NK-92 treated with Interleukin-12 subunit alpha and Interleukin-12 subunit beta, amount 100 ng/mL, for 24 hours (cell line): ENCODE measurements at places on chromosomes 13 and 19.

- no peak for DNase-seq
Observed at GRCh38 chr19:33640773-33641172, 19.0 kb downstream of the CHST8 start.

DNA sequence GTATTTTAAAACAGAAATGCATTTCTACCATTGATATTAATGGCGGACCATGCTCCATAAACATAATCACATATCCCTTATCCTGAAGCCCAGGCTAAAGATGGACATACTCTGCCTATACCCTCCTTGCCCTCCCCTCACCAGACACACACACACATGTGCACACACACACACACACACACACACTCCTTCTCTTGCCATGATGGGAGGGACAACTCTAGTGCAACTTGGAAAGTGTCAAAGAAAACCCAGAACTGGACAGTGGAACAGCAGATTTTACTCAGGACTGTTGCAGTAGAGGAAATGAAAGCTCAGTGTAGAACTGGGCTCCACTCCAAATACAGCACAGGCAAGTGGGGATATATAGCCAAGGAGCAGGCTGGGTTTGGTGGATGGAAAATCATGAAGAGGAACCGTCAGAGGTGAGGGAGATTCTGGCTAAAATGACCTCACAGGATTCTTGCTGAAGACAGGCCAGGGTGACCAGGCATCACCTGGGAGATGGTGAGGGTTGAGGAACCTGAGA is 40.8 kb downstream of the TNFRSF19 start:
- DNase-seq: no peak

DNA sequence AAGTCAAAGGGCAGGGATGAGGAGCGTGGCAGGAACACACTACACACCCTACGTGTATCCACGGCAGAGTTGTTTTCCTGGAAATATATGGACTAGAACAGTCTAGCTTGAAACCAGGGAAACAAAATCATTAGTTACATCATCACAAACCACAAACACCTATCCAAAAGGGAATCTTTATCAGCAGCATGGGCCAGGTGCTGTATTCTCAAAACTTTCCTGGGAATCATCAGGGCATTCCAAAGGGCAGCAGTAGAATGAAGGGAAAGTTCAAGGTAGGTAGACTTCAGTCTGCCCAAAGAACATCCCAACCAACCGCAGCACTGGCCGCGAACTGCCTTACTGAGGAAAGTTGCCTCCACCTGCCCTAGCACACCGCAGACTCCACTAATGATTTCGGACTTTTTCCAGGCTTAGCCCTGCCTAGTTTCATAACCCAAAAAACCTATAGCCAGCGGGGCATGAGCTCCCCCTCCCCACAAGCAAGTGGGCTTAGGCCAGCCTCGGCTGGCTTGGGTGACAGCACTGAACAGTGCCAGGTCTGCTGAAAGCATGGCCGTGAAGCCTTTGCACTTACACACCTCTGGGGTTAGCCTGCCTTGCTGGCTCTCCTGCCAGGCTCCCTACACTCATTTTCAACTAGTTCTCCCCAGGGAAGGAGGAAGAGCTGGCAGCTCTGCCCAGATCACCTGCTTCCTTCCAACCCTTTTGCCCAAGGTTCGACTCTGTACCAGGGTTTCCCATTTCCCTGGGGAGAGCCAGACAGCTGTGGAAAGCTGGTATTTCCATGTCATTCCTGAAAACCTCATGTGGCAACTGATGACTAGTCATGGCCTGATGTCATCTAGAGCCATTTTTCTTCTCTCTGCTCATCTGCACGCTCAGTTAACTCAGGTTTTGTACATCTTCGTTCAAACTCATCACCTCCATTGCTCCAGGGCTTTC is 77.3 kb upstream of the UBAC2 start:
- no peak for DNase-seq

GRCh38 chr13:98372876-98373275 is 195.8 kb upstream of the RNF113B start:
- no peak for DNase-seq

DNA sequence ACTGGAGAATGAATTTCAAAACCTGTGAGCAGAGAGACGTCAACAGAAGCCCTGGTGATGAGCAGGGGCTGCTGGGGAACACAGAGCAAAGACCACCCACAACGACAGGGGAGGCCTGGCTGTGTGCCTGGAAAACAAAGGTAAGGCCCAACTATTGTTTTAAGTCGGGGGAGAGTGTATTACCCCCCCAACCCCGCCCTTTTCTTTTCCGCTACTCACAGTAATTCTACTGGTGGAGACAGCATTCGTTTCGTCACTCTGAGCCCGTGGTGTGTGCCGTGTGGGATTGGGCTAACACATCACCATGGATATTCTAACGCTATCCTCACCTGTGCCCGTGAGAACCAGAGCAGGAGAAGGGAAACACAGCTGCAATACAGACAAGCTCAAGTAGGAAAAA is 18.6 kb upstream of the ADPRHL1 start:
- DNase-seq: no peak

GRCh38 chr13:73324842-73325722 is 266.3 kb downstream of the KLF5 start:
- no peak for DNase-seq

DNA sequence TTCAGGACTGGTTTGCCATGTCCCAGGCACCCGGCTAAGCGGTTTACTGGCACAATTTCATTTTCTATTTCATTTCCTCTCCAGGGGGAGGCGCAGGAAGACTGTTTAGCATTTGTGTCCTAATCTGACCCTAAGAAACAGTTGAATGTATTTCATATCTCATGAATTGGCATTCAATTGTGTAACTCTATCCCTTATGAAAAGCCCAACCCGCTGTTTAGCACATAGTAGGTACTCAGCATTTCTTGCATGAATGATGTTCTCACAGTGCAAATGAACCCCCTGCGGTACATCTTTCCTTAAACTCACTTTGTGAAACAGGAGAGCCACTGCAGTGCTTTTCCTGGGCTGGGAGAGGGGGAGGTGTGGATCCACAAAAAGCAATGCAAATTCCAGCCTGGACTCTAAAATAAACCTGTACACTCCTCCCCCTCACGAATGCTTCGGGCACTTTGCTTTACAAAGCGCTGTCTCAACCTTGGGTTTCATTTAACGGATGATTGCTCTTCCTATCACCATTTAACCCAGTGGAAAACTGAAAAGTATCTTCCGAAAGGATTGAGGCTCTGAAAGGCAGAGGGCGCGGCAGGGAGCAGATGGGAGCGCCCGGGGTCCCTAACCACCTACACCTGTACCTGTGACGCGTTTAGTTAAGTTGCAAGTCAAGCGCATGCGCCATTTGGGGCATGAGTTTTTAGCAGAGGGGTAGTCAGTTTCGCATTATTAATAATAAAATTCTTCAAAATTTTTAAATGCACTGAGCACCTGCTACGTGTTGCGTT is 1.2 kb upstream of the EEF2 start:
- DNase-seq: peak; percentile 24

DNA sequence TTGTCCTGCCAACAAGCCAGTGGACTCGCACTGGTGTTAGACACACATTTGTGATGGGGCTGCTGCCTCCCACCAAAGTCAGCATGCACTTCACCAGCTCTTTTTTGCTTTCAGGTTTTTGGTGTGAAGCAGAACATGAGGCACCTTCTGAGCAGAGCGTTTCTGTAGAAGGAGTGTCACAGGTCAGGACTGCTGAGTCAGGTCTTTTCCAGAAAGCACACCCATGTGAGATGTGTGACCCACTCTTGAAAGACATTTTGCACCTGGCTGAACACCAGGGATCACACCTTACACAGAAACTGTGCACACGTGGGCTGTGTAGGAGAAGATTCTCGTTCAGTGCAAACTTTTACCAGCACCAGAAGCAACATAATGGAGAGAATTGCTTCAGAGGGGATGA is 4.8 kb downstream of the ZNF304 start:
- DNase-seq: no peak

DNA sequence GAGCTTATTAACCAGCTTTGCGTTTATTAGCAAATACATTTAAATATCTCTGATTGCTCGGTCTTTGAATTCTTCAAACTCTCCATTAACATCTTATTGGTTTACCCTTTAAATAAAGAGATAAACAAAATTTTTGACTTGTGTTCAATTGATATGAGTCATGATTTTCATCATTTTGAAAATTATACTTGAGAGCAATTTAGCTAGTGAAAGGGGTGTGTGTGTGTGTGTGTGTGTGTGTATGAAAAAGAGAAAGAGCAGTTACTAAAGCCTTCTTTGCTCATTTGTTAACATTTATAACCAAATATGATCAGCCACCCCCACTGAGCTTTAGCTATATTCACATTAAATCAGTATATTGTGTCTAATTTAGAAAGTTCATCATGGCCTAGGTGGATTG is 48.3 kb upstream of the FAM216B start:
- DNase-seq: no peak
